Stimulated activated CD8-positive, alpha-beta memory T cell treated with anti-CD3 and anti-CD28 coated beads, Interleukin-7, amount 100 ng/mL, for 24 hours (primary cell): ENCODE measurements at places on chromosomes 13 and 19.

DNA sequence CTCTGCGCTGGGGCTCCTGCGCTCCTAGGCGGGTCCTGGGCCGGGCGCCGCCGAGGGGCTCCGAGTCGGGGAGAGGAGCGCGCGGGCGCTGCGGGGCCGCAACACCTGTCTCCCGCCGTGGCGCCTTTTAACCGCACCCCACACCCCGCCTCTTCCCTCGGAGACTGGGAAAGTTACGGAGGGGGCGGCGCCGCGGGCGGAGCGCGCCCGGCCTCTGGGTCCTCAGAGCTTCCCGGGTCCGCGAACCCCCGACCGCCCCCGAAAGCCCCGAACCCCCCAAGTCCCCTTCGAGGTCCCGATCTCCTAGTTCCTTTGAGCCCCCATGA is at the start of gene GJB2:
Gene GJB2, minus strand, starts transcription at position 103 of the 326 bp plus-strand sequence. CDS start 3,357 bp downstream, outside the sequence.
- DNase-seq: no peak

GRCh38 chr13:63999614-64000305 is 2584.1 kb upstream of the PCDH20 start:
- no peak for DNase-seq

DNA sequence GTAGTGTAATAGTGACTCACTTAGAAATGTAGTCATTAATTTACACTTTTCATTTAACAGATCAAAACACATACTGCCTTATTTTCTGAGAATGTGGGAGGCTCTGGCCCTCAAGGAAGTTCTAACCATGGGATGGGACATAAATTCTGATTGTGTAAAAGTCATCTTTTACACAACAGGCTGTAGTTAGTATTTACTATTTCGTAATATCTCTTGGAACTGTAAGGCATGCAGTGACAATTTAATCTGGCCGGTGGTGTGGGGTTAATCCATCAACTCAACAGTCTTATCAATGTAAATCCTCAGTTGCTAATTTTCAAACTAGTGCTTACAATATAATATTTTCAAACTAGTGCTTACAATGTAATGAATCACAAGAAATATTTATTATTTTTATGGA is 1599.2 kb downstream of the EFNB2 start:
- no peak for DNase-seq

- DNase-seq: no peak
These were observed 5.2 kb downstream of the CHAMP1 start for GRCh38 chr13:114319441-114319913.

- DNase-seq: no peak
These were observed 4.9 kb upstream of the AMER2 start for GRCh38 chr13:25177012-25177411.

- no peak for DNase-seq
These were observed 352.5 kb upstream of the MIR17HG start for GRCh38 chr13:90995001-90995400.

DNA sequence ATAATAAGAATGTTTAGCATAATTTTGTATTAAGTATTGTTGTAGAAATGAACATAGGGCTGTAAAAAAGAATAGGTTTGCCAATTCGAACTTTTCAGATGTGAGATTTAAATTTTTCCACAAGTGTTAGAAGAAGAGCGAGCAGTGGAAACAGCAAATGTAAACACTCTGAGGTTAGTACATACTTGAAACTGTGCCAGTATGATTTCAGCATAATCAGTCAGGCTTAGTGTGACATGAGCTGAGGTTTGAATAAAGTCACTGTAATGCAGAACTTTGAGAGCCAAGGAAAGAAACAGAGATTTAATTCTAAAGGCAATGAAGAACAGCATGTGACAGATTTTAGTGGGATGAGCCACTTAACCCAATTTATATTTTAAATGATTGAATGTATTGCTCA is 2166.4 kb downstream of the PCDH9 start:
- DNase-seq: no peak

DNA sequence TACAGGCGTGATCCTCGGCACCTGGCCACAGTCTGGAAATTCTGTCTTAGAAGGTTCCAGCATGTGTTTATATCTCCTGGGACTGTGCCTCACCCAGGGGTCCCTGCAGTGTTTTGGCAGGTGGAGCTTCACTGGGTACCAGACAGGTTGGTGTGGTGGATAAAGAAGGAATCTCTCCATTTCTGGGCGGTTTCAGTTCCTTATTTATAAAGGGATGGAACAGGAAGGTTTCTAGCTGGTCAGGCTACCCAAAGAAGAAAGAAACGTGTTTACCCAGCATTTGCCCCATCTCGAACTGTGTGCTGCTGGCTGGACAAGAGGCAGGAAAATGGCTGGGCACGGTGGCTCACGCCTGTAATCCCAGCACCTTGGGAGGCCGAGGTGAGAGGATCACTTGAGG is 9.8 kb downstream of the PNPLA6 start:
- no peak for DNase-seq

DNA sequence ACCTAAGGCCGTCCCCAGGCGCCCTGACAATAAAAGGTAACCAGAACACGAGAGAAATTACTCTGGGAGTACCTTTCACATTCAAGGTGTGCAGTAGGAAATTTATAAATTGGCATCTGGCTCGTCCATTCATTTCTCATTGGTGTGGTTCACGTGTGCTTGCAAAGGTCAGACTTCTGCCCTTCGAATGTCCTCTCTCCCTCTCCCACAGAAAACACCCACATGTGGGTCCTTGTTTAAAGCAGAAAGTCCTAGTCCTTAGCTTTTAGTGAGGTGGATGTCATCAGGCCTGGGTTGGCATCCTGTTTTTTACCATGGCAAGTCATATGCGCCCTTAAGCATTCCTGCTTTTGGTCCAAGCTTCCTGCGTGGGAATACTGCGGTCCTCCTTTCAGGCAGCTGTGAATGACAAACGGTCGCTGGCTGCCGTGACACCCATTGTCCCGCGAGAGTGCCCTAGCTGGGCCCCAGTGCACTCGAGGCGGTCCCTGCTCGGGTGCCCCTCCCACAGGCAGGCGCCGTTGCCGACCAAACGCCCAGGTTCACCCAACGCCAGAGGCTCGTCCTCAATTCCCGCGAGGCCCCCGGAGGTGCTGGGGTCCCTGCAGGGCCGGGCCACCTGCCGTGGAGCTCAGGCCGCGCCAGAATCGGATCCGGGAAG is at the start of gene NUDT19:
Gene NUDT19, plus strand, starts transcription at position 531 of the 661 bp plus-strand sequence. CDS start 140 bp downstream, outside the sequence.
- DNase-seq: peak; percentile 70
